ENCODE measurements at places on chromosomes 5 and 9. TPM values are rescaled to one million over a fixed set of nuclear protein-coding genes. Genes with fewer than 3 reads are reported as not detected.

DNA sequence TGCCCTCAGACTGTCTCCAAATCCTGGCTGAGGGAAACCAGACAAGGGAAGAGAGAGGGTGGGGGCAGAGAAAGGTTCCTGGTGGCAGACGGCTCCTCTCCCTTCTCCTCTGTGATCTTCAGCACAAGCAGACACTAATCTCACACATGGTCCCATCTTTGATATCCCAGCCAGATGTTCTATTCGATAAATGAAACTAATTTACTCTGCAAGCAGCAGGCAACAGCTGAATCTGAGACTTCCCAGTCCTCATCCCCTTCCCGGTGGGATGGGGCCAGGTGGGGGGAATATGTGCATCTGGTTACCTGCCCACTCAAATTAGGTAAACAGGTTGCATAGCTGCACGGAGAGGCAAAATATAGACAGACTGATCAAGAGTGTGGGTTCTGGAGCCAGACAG, 208.9 kb upstream of the PANK3 start:
- DNase-seq: no peak

The HDHD3 gene
- 107 TPM for polyA plus RNA-seq

The PCDHGA5 gene
- polyA plus RNA-seq: not detected

DNA sequence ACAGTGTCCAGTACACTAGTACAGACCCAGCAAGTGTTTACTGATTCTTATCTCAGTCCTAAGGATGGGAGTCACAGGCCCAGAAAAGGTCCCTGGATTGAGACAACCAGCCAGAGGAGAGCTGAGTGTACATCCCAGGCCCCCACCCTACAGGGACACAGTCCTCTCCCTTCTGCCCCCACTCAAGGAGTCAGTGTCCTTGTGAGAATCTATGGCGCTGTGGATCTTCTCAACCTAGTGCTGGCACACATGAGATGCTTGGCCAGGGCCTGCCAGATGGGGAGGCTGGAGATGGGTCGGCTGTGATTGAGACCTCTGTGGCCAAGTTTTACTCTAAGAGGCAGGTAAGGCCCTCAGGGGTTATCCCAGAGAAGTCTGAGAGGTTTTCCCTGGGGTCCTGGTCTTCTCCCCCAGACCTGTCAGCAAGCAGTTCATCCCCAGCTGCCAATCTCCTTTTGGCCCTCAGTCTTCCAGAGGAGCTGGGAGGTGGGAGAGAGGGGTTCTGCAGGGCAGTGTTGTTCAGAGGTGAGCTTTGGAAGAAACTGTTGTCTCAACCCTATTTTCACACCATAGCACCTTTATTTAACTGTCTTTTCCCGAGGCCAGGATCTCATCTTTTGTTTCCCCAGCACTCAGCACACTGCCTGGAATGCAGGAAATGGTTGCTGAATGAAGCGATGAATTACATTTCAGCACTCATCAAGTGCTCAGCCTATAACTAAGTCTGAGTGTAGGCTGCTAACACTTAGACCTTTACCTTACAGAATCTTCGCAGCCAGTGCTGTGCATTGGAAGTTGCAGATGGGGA, 3.2 kb upstream of the NSD1 start:
- DNase-seq: peak; percentile 26

The TXNDC8 gene
- not detected for polyA plus RNA-seq

The ASS1 gene
- polyA plus RNA-seq: 1,185 TPM

The SRD5A1 gene
- polyA plus RNA-seq: 6.5 TPM

The BARHL1 gene
- polyA plus RNA-seq: not detected

DNA sequence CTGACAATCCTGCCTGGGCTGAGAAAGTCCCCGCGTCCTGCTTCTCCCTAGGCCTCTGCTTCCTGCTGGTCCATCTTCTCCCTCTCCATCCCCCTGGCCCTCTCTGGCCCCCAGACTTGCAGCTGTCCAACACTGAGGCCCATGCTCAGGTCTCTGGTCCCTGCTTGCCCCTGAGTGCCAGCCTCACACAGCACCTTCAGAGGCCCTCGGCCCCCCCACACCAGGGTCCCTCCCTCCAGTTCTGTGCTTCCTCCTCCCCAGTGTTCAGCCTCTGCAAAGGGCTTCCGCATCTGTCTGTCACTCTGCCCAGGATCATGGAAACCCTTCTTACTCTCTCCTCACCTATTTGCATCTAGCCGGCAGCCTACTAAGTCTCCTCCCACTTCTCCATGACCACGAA, 62.4 kb upstream of the CTSL start:
- no peak for DNase-seq

GRCh38 chr5:132704875-132705274, 31.1 kb downstream of the IL4 start:
- no peak for DNase-seq

The WNT8A gene
- polyA plus RNA-seq: not detected

The NUTM2G gene
- not detected for polyA plus RNA-seq

- peak; percentile 79 for DNase-seq
Observed at GRCh38 chr5:52989025-52989780, at the start of gene ITGA2. TSS of gene ITGA2 (plus strand) at chr5:52989352. CDS start at chr5:52989469, 117 bp downstream.

The PTGS1 gene
- polyA plus RNA-seq: 3.5 TPM

- DNase-seq: no peak
Observed at GRCh38 chr5:175325681-175326080, 118.3 kb downstream of the DRD1 start.

The UNC5A gene
- not detected for polyA plus RNA-seq

- DNase-seq: no peak
Observed at GRCh38 chr9:108443019-108443633, 412.7 kb downstream of the ACTL7B start.

DNA sequence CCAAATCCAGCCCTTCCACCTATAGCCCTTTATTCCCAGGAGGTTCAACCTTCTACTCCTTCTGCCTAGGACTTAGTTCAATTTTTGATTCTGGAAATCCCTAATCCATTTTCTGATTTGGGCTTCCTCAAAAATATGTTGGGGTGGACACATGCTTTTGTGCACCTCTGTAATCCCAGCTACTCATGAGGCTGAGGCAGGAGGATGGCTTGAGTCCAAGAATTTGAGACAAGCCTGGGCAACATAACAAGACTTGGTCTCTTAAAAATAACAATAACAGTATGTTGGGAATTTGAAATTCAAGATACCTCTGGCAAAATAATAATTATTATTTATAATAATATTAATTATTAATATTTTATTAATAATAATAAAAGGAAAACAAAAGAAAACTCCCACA, 188.7 kb upstream of the TLE4 start:
- no peak for DNase-seq

GRCh38 chr5:68139611-68140441, 75.7 kb upstream of the PIK3R1 start:
- DNase-seq: no peak

- DNase-seq: no peak
Observed at GRCh38 chr9:94581728-94582127, 11.9 kb downstream of the FBP2 start.

The PCDHAC2 gene
- polyA plus RNA-seq: 0.30 TPM

DNA sequence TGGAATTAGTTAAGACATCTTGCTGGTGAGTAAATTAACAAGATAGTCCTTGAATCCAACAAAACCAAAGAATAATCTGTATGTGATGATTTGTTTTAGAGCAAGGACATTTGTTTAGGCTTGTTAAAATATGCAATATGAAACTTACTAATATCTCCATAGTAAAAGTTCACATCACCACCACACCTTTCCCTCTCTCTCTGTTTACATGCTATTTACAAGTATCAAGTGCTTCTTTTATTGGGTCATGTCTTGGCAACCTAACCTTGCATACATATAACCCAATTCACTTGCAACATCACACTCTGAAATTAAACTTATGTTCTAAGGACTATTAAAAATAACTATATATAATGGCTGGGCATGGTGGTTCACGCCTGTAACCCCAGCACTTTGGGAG, 161.3 kb downstream of the CCDC192 start:
- DNase-seq: no peak

GRCh38 chr5:132812123-132812765, 858 bp upstream of the SOWAHA start:
- DNase-seq: no peak

GRCh38 chr5:76547242-76547890, 75.8 kb downstream of the F2RL2 start:
- DNase-seq: no peak

DNA sequence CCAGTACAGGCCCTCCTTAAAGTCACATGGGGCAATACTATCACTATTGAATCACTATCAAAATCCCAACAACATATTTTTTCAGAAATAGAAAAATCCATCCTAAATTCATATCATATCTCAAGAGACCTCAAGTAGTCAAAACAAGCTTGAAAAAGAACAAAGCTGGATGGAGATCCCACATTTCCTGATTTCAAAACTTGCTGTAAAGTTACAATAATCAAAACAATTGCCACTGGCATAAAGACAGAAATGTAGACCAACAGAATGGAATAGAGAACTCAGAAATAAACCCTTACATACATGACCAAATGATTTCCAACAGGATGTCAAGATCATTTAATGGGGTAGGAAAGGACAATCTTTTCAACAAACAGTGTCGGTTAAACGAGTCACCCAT, 41.3 kb upstream of the CDKN2AIPNL start:
- DNase-seq: no peak

DNA sequence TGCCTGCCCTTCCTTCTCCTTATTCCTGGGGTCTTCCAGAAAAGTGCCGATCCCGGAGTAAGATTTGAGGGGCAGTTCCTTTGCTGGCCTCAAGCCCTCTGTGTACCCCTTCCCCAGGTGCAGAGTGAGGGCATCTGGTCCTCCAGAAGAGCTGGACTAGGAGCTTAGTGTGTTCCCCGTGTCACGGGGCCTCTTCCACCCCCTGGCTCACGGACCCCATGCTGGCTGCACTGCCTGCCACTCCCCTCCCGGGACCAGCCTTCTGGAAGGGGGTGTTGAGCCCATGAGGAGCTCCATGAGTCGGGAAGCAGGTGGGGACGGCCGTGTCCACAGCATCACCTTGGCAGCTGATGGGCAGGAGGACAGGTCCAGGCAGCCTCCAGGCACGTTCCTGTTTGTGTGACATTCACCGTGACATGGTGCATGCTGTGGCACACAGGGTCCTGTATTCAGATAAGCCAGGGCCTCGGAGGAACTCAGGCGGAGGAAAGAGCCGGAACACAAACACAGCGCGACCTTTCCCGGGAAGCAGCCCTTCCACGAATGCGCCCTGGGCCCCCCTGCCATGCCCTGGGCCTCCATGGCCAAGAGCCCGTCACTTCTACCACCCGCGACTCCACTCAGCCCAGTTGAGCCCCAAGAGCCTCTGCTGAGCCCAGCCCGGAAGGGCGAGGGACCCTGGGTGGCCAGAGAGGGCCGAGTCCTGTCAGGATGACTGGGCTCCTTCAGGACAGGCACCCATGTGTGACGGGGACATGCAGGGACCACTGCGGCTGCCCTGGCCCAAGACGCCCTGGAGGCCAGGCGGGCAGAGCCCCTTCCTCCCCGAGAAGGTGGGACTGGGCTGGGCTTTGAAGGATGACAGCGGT, 5.9 kb upstream of the LCN1 start:
- no peak for DNase-seq

The IFNE gene
- polyA plus RNA-seq: not detected

DNA sequence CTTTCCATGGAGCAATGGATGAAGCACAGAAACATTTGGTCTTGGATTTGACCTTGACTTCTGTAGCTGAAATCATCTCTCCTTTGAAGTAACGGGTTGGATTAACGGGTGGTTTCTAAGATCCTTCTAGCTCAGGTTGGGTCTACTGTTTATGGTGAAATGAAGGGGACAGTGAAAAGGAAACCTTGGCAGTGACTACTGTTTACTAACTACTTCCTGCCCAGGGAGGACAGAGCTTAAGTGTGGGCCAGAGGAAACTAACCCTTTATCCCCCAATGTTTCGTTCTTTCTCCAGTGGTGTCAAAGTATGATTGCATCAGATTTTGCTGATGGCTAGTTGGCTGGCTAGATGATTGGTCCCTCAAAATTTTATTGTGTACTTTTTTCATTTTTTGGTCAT, 22.2 kb downstream of the SKP2 start:
- DNase-seq: no peak
